ENCODE measurements at places on chromosomes 2 and 18.

GRCh38 chr2:180706694-180707093, 273.7 kb upstream of the UBE2E3 start:
- DNase-seq: no peak

- no peak for DNase-seq
These were observed 14.1 kb downstream of the MSGN1 start for GRCh38 chr2:17830053-17831034.

GRCh38 chr2:5695654-5696403, 3.6 kb downstream of the SOX11 start:
- DNase-seq: no peak

DNA sequence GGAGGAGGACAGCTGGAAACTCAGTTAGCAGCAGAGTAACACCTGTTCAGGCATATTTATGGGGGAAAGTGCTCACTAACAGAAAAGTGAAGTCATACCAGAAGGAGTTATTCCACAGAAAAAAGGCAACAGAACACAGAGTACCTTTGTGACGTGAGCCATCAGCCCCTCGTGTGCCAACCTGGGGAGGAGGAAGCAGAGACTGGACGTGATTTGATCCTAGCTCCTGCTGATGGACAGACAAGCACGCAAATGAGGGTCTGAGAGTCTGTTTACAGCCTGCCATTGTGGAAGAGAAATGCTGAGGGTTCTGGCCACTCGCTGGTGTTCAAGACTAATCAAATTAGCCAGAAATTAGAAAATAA, 120.7 kb downstream of the ZNF521 start:
- DNase-seq: no peak

DNA sequence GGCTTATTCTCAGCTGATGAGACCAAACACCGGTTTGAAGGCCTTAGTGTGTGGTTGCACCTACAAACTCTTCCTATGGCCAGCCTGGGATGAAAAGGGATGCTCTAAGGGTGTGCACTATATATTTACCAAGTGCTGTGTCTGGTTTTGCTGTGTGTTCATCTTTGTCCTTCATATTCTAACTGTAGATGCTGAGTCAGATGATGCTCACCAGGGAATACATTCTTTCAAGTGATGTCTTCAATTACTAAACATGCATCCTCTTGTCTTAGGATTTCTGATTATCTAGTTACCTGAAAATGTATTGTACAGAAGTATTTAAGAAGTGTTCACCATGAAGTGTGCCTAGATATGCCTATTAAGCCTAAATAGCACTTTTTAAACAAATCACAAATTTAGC, 1111.6 kb upstream of the ZEB2 start:
- DNase-seq: no peak

GRCh38 chr2:12515871-12516270, 200.9 kb upstream of the TRIB2 start:
- no peak for DNase-seq

DNA sequence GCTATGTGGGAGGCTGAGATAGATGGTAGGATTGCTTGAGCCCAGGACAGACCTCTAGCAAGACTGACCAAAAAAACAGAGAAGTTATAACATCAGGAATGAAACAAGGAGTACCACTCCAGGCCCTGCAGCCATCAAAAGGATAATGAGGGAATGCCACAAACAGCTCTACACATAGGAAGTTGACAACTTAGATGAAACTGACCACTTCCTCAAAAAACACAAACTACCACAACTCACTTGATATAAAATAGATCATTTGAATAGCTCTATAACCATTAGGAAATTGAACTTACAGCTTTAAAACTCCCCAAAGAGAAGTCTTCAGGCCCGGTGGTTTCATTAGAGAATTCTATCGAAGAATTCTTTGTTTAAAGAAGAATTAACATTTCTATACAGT, 12.9 kb upstream of the ESPNL start:
- no peak for DNase-seq

GRCh38 chr2:6877402-6878304, at the start of gene RSAD2:
Gene RSAD2, plus strand, starts transcription at chr2:6877777. Its CDS starts 24 bp downstream, at chr2:6877801.
- DNase-seq: no peak

DNA sequence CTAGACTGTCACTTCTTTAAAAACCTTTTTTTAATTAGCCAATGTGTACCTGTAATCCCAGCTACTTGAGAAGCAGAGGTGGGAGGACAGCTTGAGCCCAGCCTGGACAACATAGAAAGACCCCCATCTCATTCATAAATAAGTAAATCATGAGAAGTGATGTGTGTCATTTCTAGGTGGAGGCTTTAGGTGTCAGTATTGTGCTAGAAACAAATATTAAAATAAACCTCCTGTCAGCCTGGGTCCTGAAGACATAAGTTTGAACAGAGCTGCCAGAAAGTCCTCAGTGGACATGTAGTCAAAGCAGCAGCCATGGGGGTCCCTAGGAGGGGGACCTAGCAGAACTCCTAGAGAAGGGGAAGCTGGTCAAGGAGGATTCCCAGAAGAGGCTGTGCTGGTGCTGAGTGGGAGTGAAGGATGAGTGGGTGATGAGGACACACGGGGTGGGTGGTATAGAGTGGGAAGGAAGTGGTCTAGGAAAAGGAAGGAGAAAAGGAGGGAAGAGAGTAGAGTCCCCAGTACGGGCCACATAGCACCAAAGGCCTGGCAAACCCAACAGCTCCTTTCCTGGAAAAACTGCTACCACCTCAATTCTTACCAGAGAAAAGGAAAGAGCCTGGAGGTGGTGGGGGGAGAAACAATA, 316.6 kb upstream of the NCKAP5 start:
- DNase-seq: no peak

- DNase-seq: no peak
These were observed at the start of gene EPAS1 for GRCh38 chr2:46296840-46297545. Gene EPAS1, plus strand, starts transcription at chr2:46297407. Its CDS starts 505 bp downstream, at chr2:46297912.

- DNase-seq: no peak
These were observed 223.6 kb upstream of the SIX2 start for GRCh38 chr2:45232818-45233217.

DNA sequence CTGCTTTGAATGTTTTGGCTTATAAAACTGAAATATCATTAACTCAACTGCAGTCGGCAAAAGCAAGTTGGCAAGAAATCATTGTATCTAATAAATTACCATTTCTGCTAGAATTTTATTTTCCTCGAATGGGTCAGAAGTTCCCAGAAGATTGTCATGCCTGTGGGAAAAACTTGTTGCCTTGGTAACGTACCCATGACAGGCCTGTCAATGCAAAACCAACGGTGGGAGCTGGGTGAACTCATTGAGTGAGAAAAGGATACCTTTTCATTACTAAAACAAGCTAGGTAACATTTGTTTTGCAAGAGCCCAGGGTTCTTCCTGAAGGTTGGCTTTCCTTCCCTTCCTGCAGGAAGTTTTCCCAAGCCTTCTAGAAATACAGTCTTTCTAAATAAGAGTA, 9.5 kb downstream of the PLB1 start:
- no peak for DNase-seq

- DNase-seq: no peak
These were observed 67.0 kb downstream of the SP3 start for GRCh38 chr2:173898178-173898668.
